ENCODE measurements at places on chromosomes 12 and 14.

GRCh38 chr12:52232203-52232673, 805 bp upstream of the KRT7 start:
- DNase-seq = no peak

- no peak for DNase-seq
Observed at GRCh38 chr14:64673748-64674147, 30.5 kb upstream of the PLEKHG3 start.

DNA sequence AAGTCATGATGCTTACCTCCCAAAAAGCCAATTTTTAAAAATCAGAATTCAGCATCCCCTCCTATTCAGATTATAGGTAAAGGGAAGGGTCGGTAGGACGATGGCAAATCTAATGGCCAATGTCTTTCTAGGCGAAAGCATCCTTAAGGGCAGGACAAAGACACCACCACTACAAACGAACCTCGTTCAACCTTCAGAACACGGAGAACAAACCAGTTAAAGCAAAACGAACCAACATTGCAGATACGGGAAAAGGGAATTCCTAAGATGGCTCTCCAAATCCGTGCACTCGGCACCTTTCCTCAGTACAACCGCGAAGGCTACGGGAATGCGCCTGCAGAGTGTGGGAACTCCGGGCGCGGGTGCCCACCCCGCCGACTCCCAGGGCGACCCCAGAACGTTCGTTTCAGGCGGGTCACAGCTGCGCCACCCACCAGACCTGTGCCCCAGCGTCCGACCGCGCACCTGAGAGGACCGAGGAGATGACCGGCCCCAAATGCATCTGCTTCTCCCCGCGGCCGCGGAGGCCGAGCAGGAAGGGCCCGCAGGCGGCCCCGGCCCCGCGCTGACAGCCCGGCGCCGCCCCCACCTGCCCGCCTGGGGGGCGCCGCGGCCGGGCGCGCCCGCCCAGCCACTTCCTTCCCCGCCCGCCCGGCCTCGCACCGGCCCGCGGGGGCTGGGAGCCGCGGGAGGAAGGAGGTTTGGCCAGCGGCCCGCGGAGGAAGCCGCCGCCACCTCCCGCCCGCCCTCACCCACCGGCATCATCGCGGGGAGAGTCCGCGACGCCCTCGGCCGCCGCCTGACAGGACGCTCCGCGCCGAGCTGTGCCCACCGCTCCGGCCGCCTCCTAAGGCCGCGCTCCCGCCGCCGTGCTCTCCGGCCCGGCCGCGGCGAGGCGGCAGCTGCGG, 578 bp downstream of the PPP1R13B start:
- no peak for DNase-seq

GRCh38 chr12:27015730-27016076, 1.5 kb upstream of the TM7SF3 start:
- peak; percentile 21 for DNase-seq

GRCh38 chr14:76352639-76353281, 23.2 kb upstream of the ESRRB start:
- DNase-seq = peak; percentile 84

DNA sequence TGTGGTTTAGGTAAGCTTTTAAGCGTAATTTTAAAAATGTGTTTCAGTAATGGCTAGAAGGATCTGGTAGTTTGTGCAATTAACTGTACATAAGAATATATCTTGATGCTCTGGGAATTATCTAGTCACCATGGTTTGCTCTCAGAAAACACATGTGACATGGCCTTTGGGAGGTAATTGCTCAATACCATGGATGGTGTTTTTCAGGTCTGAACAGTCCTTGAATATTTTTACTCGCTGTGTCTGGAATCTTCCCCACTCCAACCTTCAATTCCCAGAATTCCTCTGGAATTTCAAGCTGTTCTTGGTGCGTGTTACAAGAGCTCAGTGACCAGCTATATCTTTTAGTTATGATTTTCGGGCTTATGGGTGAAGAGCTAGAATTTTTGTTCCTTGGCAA, 85.3 kb downstream of the DAAM1 start:
- no peak for DNase-seq

GRCh38 chr14:62314221-62314620, 552.0 kb downstream of the SNAPC1 start:
- no peak for DNase-seq

- DNase-seq = peak; percentile 69
Observed at GRCh38 chr12:122072031-122072970, 6.3 kb upstream of the MLXIP start.

DNA sequence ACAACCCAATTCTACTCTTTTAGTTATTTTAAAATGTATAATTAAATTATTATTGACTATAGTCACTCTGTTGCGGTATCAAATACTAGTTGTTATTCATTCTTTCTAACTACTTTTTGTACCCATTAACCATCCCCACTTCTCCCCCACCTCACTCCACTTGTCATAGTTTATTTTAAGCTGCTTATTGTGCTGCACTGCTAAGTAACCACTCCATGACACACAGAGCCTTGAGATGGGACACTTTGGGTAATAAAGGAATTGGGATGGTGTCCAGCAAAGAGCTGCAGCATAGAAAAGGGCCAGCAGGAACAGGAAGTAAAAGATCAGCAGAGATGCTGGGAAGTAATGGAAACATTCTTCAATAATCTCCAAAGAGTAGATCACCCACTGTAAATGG, 123.0 kb downstream of the RPS29 start:
- DNase-seq = no peak

DNA sequence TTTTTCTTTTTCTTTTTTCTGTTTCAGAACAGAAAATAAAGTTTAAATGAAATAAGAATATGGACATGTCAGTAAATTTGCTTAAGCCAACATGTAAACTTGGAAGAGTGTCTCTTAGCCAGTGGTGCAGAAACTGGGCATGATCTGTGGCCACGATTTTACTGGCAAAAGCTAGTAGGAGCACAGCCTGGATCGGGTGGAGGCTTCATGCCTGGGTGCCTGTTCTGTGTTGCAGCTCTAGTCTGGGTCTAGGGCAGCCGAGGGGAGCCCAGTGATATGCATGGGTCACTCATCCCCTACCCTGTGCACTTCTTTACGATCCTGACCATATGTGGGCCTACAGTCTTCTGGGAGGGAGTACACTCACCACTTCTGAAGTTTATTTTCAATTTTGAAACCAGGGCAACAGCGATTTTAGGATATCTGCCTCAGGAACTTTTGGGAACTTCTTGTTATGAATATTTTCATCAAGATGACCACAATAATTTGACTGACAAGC, 45.6 kb upstream of the SMCO2 start:
- DNase-seq = no peak

GRCh38 chr12:123910761-123911193, 61.9 kb downstream of the CCDC92 start:
- no peak for DNase-seq

- no peak for DNase-seq
Observed at GRCh38 chr12:94240171-94240570, 91.8 kb downstream of the PLXNC1 start.

DNA sequence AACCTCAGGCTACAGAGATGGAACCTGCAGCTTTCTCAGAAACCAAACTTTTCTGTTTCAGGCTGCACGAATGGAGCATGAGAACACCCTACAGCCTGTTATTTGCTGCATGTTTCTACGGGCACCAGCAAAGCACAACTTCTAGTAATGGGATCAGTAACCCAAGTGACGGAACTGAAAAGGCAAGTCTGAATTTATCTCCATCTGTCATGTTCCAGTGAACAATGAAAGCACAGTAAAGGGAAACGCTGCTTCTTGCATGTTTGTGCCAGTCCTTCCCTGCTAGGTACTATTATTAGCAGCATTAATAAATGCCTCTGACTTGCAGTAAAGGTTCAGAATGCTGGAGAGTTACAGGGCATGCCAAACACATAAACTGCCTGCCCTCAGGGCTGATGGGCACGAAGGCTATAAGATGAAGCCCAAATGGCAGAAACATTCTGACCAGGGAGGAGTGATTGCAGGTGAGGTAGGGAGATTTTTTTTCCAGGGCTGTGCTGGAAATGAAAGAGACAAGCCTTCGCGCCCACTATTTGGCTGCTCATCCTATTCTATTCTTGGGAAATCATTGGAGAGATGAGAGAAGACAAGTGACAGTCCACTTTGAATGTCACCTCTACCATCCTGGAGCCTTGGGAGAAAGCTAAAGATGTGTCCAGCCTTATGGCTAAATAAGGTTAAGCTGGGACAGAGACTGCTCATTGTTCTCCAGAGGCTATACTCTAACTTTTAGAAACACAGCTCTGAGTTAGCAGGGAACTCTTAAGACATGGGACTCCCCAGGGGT, 100.4 kb upstream of the PLXNC1 start:
- DNase-seq = no peak

GRCh38 chr12:103833095-103833775, 7.8 kb downstream of the NT5DC3 start:
- no peak for DNase-seq

Data from hepatocyte (in vitro differentiated cells).